ENCODE measurements at places on chromosomes 3 and 15.

DNA sequence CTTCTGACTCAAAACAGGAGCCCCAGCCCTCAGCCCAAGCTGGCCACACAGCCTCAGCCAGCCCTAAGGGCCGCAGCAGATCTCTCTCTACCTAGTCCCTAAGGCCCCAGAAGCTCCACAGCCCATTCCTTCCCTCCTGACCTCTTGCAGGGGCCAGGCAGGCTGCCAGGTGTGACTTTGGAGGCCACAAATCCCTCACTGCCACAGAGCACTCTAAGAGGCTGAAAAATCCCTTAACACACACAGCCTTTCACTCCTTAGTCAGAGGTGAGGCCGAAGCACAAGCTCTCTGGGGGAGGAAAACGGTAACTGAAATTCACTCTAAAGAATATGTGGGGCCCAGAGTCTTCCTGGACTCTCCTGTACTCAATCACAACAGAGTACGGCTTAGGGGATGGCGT, 23.3 kb downstream of the LRRC2 start:
- DNase-seq = no peak

GRCh38 chr15:93570527-93570926, 481.5 kb upstream of the RGMA start:
- no peak for DNase-seq

DNA sequence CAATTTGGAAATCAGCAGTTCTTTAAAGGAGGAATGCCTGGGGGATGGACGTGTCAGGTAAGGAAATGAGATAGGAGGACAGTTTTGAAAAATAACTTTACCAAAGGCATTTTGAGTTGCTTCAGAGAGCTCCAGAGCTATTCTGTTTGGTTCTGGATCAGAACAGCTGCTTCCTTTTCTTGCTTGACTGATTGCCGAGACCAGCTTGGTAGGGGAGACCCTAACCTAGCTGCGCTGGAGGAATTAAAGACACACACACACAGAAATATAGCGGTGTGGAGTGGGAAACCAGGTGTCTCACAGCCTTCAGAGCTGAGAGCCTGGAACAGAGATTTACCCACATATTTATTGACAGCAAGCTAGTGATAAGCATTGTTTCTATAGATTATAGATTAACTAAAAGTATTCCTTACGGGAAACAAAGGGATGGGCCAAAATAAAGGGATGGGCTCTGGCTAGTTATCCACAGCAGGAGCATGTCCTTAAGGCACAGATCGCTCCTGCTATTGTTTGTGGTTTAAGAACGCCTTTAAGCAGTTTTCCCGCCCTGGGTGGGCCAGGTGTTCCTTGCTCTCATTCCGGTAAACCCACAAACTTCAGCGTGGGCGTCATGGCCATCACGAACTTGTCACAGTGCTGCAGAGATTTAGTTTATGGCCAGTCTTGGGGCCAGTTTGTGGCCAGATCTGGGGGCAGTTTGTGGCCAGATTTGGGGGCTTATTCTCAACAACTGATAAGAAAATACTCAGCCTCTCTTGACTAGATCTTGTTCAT, 556.0 kb downstream of the ROBO1 start:
- DNase-seq = no peak

DNA sequence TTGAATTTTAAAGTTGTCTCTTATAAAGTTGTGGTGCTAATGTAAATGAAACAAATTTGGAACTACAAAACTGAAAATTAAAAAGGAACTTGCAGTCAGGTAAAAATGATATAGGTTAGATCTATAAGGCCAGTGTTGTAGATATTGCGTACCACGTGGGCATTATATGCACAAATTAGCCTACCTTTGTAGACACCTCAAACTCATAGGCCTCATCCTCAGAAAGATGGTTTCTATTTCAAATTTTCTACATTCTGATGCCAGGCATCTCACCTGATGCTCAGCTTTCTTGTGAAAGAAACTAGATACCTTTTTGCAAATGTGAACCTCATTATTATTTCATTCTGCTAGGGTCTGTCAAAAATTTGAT, 25.6 kb downstream of the TMEM207 start:
- no peak for DNase-seq

GRCh38 chr3:190117981-190118380, 2.7 kb downstream of the P3H2 start:
- DNase-seq = no peak

DNA sequence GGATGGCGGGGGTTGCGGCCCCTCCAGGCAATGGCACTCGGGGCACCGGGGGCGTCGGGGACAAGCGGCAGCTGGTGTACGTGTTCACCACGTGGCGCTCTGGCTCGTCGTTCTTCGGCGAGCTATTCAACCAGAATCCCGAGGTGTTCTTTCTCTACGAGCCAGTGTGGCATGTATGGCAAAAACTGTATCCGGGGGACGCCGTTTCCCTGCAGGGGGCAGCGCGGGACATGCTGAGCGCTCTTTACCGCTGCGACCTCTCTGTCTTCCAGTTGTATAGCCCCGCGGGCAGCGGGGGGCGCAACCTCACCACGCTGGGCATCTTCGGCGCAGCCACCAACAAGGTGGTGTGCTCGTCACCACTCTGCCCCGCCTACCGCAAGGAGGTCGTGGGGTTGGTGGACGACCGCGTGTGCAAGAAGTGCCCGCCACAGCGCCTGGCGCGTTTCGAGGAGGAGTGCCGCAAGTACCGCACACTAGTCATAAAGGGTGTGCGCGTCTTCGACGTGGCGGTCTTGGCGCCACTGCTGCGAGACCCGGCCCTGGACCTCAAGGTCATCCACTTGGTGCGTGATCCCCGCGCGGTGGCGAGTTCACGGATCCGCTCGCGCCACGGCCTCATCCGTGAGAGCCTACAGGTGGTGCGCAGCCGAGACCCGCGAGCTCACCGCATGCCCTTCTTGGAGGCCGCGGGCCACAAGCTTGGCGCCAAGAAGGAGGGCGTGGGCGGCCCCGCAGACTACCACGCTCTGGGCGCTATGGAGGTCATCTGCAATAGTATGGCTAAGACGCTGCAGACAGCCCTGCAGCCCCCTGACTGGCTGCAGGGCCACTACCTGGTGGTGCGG, 1.9 kb downstream of the CHST2 start:
- DNase-seq = peak; percentile 60

GRCh38 chr3:14144423-14145075, 19.7 kb downstream of the TMEM43 start:
- no peak for DNase-seq

DNA sequence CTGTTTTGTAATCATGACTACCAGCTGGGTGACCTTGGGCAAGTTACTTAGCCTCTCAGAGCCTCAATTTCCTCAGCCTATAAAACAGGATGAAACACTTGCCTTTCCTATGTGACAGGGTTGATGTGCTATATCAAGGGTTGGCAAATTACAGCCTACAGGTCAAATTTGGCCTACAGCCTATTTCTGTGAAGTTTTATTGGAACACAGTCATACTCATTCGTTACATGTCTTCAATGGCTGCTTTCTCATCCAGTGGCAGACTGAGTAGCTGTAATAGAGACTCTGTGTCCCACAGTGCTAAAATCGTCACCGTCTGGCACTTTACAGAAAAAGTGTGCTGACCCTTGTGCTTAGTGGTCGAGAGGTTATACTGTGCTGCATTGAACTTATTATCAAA, 16.6 kb downstream of the ABHD6 start:
- no peak for DNase-seq

DNA sequence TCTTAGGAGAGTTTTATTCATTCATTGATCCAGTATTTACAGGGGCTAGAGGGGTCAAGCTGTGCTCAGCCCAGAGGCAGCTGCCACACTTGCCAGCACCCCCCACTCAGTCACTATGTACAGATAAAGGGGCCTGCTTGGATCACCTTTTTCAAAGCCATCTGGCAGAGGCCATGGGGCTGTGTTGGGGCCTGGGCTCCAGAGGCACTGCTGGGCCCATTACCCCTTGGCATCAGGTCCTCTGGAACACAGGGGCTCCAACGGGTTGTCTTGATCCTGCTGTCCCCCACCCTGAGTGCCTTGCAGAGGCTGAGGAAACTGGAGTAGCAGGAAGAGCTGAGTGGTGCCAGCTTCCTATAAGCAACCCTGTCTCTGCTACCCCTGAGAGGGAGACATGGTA, 43.9 kb downstream of the SEMA3G start:
- no peak for DNase-seq

DNA sequence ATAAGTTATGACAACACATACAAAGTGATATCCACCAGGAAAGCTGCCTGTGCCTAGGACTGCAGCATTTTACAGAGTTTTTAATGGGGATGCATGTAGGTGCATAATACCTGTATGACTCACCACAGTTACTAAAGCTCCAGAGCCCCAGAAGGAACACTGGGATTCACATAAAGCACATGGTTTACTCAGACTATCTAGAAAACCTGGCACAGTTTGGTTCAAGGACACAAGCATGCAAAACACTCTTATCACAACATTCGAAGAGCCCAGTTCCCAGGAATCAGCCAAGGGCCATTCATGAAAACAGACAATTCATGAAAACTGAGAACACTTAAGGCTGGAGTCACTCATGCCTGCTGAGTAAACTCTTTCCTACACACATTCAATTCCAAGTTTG, 261.0 kb downstream of the PYDC2 start:
- no peak for DNase-seq

GRCh38 chr3:11165476-11165875, 11.2 kb downstream of the HRH1 start:
- no peak for DNase-seq

DNA sequence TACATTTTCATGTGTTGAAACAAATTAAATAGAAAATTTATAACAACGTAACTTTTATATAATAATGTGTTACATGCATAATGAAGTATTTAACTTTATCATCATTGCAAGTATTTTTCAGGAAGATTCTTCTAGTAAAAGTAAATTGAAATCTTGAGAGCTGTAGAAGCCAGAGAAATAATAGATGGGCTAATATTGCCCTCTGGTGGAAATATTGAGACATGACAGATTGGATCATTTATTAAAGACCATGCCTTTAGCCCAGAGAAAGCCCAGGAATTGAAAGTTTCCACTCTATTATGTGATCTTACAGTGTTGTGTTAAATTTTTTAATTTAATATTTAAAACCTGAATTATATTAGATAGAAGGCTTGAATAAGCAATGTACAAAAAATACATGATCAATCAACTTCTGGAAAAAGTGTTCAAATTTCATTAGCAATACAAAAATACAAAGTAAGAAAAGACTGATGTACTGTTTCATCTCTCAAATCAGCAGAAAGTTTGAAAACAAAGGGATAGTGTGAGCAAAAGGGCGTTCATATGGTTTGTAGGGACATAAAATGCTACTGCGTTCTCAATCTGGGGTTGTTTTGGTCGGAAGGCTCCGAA, 52.7 kb upstream of the SPTSSB start:
- no peak for DNase-seq

DNA sequence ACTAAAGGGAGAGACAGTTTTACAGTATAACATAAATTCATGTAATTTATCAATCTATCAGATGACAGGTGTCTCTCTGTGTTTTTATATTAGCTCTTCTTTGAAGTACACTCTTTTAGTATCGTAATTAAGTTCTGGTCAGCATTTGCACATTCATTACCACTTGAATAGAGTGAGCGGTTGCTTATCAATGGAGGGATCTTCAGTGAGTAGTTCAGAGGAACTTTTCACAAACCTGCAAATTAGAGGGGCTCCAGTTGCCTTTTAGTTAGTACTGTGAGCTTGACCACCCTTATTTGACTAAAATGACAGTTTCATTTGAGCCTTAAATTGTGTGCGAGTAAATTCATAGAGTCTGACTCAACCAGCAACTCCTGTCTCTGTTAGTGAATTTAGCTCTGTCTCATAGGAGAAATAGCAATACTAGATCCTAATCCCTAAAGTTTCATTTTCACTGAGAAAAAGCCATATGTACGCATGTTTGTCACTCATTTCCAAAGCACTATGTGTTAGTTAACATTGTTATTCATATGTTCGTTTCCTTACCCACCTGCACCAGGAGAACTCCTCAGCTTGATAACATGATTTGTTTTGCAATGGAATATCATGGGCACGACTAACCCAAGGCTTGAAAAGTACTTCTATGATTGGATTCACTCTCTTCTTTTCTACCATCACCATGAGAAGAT, 57.5 kb upstream of the ZBED2 start:
- DNase-seq = no peak

GRCh38 chr3:184806567-184807271, 5.2 kb upstream of the VPS8 start:
- no peak for DNase-seq

DNA sequence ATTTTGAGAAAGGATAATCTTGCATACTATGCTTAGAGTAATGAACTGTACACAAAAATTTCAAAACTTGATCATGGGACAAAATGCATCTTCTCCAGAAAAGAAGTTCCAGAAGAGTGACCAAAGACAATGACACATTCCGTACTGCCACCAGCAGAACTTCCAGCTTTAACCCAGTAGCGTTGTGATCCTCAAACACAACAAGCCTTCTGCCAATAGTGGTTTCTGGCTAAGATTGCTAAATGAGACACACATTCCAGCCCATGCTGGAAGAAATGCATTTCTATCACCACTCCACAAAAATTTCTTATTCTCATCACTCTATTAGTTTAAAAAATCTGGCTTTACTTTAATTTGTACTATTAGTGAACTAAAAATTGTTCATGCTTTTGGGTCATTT, 334.9 kb downstream of the TBC1D5 start:
- DNase-seq = no peak

All from activated naive CD8-positive, alpha-beta T cell treated with anti-CD3 and anti-CD28 coated beads, Interleukin-2, amount 50 U/mL, for 16 hours (primary cell).